ENCODE measurements at places on chromosomes 5 and 9. TPM values are rescaled to one million over a fixed set of nuclear protein-coding genes. Genes with fewer than 3 reads are reported as not detected.

IL4 gene
- polyA plus RNA-seq, result not detected

C1QTNF3 gene
- 2.4 TPM for polyA plus RNA-seq

ELOVL7 gene
- polyA plus RNA-seq, result 6.9 TPM

ESM1 gene
- polyA plus RNA-seq, result not detected

PCDHA4 gene
- polyA plus RNA-seq, result not detected

PFN3 gene
- polyA plus RNA-seq, result not detected

BTNL8 gene
- not detected for polyA plus RNA-seq

PCDHB5 gene
- not detected for polyA plus RNA-seq

JMY gene
- 3.9 TPM for polyA plus RNA-seq

C5orf63 gene
- polyA plus RNA-seq, result 5.1 TPM

LMAN2 gene
- polyA plus RNA-seq, result 196 TPM

PROB1 gene
- polyA plus RNA-seq, result 1.5 TPM

ZNF354C gene
- 0.08 TPM for polyA plus RNA-seq

ANKDD1B gene
- polyA plus RNA-seq, result 0.13 TPM

SLC35D2 gene
- polyA plus RNA-seq, result 9.0 TPM

PCDHA9 gene
- not detected for polyA plus RNA-seq

SCAI gene
- 4.2 TPM for polyA plus RNA-seq

SH2D3C gene
- polyA plus RNA-seq, result 0.38 TPM

WNK2 gene
- polyA plus RNA-seq, result 1.8 TPM

IFNB1 gene
- not detected for polyA plus RNA-seq

SPATA31A3 gene
- polyA plus RNA-seq, result 0.11 TPM

SMIM15 gene
- 61.4 TPM for polyA plus RNA-seq
